NCI-H2029 treated with DMSO at 0.1 percent for 48 hours (cell line): ENCODE measurements at places on chromosomes 16 and 17.
A peak's percentile ranks its signal among the peaks of the same experiment; 100 is the strongest.

GRCh38 chr16:49662569-49662968 is 193.3 kb downstream of the ZNF423 start:
- no peak for DNase-seq

- DNase-seq = no peak
Measured at GRCh38 chr17:8725881-8726876, 18.5 kb downstream of the CCDC42 start.

DNA sequence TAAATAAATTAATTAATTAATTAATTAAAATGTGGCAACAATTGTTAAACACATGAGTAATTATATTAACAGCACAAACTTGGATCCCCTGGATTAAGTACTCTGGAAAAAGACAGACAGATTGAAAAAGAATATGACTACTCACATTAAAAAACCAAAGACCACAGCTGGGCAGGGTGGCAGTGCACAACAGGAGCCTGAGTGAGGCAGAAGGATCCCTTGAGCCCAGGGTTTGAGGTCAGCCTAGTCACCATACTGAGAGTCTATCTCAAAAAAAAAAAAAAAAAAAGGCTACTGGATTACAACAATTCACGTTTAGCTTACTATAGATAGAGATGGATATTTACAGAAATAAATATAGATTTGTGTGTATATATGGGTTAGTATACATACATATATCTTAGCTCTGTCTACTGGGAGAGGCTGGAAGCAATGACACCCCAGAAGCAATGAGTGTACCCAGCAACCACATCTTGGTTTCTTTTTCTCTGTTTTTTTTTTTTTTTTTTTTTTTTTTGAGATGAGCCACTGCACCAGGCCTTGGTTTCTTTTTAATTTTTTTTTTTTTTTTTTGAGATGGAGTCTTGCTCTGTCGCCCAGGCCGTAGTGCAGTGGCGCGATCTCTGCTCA is 10.6 kb upstream of the SUZ12 start:
- DNase-seq = no peak

DNA sequence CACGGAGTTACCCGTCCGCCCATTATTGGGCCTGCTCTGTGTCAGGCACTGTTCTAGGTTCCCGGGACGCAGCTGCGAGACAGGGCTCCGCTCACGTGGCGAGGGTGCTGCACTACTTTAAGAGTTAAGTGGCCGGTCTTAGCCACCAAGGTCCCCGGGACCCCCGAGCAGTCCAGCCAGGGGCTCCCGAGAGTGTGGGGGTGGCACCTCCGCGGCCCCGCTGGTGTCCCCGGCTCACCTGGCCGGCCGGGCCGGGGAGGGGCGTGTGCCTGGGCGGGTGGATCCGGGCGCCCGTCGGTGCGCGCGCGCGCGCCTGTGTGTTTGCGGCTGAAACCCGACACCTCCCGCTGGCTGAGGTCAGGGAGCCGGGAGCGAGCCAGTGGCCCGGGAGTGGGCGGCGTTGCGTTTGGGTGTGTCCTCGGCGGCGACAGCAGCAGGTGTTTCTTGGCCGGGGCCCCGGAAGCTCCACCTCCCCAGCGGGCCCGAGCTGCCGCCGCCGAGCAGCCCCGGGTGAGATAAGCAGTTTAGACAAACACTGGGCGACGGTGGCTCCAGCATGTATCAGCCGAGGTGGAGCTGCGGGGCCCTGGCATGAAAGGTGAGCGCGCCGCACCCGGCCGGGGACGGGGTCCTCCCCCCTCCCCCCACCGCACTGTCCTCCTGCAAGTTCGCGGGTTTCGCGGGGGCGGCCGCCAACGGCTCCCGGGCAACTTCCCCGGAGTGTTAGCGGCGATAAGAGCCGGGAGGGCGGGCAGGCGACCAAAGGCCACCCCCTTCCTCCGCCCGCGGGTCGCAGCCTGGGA is at the start of gene GSE1:
GSE1 (plus strand) TSS at position 522 of the 803 bp plus-strand sequence; CDS start at position 592, 70 bp downstream.
- peak; percentile 51 for DNase-seq

DNA sequence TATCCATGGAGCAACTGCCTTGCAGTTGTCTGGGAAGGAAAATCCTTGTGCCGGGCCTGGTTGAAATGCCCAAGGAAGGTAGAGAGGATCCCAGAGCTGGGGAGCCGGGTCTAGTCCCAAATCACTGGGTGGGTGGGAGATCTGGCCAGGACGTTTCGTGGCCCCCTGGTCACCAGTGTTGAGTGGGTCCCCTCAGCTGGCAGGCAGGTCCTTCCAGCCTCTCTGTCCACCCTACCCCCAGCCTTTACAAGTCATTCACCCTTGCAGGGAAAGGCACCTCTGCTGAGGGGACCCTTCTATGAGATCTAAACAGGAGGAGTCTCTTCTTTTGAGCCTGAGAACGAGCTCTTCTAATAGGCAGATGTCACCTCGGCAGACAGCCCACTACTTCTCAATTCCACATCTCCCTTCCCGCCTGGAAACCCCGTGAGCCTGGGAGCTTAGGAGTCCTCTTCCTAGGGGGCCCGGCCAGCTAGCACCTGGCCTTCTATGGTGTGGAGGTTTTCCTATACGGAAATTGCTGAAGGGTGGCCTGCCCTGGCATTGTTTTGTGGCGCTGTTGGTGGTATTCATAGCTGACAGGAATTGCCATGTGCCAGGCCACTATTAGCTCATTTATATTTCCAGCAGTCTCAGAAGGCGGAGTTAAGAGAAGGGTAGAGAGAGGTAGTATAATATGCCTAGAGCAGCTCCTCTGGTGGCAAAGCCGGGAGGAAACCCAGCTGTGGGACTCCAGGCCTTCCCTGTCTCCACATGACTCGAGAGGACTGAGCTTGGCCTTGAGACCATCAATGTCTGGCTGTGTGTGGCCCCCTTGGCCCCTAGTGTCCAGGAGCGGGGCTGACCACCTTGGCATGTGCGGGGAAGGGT is 13.3 kb downstream of the MPRIP start:
- DNase-seq = no peak
